ENCODE measurements at places on chromosomes 5 and 9.

DNA sequence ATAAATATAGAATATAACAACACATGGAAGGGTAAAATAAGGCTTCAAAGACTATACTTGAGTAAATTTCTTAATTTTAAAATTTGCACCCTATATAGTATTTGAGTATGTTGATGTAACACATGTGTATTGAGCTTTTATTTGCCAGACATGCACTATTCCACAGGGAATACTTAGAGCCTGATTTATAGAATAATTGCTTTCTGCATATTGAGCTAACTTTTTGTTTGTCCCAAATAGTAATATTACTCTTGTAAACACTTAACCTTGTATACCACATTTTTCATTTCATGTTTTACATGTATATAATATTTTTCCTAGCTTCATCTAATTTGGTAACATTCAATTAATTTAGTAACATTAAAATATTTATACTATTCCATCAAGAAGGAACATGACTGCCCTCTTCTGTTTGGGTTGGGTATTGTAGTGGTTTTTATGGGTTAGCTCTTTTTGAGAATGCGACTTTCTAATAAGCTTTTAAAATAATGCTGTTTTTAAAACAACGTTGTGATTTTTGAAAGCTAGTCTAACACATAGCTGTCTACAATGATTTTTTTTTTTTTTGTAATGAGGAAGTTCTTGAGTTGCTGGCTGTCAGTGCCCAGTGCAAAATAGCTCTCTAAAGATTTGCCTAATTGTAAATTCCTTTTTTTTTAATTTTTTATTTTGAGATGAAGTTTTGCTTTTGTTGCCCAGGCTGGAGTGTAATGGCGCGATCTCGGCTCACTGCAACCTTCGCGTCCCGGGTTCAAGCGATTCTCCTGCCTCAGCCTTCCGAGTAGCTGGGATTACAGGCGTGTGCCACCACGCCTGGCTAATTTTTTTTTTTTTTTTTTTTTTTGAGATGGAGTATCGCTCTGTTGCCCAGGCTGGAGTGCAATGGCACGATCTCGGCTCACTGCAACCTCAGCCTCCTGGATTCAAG lies 4.8 kb downstream of the SUB1 start:
- no peak for DNase-seq

DNA sequence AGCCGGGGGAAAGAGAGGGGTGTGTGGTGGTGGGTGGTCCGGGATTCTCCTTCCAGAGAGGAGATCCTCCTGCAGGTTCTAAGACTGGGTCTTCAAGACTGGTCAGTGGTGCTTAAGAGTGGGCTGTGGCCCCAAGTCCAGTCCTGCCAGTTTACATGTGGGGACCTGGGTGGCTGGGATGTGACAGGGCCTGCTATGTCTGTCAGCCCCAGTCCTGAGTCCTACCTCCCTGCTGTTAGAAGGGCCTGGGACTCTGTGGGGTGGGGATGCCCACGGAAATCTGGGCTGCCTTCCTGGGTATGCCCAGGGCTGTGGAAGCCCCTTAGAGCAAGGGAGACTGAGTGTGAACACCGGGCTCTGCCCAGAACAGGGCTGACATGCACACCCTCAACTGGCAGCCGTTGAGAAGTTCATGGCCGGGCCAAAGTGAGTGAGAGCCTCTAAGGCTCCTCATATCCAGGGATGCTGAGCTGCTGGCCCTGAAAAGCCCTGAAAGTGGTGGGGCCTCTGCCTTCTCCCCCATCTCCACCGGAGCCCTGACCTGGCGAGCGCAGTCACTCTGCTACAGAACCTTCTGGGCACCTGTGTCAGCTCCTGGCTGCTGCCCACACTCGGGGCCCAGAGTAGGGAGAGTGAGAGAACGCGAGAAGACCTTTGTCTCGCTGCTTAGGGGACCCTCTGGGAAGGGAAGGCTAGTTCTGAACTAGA lies 1.7 kb downstream of the PHF2 start:
- peak; percentile 79 for DNase-seq

- no peak for DNase-seq
These were observed 143.2 kb downstream of the HMHB1 start for GRCh38 chr5:143955141-143955540.

GRCh38 chr5:147880487-147880886 lies 2.0 kb downstream of the SCGB3A2 start:
- no peak for DNase-seq

DNA sequence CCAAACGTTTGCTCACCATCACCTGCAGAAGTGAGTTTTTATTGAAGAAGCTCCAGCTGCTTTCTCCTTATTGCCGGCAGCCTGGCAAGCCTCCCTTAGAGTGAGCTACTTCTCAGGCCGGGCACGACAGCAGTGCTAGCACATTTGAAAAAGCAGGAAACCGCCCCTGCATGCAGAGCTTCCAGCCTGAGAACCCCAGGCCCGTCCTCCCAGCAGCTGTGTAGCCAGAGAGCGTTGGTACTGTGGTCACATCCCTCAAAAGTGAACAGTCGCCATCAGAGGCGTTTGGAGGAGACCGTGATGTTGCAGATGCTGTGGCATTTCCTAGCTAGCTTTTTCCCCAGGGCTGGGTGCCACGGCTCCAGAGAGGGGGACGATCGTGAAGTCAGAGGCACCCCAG lies 23.5 kb downstream of the SLC25A25 start:
- no peak for DNase-seq

DNA sequence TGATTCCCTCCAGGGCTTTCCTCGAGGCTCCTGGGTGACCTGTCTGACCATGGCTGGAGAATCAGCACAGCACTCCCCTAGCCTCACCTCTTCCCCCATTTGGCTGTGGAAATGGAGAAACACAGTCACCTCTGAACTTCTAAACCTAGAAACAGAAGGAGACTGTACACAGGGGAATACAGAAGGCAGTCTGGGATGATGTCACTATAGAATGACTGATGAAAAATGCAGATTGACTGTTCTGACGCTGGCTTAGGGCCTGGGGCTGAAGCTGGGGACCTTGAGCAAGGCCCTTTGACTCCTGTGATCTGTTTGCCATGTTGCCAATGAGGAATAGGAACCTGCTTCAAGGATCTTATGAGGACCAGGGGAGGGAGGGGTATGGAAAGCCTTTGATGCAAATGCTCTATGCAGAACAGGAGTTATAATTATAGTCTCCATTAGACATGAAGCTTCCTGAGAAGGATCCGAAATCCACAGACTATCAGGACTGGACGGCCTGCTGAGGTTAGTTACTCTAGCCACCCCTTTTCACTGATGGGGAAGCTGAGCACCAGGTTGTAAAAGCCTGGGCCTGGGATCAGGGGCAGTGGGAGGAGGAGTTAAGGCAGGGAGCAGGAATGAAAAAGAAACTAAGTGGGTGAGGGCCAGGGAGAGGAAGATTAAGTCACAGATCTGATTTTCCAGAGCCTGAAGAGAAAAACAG lies 24.4 kb upstream of the ANXA6 start:
- no peak for DNase-seq

DNA sequence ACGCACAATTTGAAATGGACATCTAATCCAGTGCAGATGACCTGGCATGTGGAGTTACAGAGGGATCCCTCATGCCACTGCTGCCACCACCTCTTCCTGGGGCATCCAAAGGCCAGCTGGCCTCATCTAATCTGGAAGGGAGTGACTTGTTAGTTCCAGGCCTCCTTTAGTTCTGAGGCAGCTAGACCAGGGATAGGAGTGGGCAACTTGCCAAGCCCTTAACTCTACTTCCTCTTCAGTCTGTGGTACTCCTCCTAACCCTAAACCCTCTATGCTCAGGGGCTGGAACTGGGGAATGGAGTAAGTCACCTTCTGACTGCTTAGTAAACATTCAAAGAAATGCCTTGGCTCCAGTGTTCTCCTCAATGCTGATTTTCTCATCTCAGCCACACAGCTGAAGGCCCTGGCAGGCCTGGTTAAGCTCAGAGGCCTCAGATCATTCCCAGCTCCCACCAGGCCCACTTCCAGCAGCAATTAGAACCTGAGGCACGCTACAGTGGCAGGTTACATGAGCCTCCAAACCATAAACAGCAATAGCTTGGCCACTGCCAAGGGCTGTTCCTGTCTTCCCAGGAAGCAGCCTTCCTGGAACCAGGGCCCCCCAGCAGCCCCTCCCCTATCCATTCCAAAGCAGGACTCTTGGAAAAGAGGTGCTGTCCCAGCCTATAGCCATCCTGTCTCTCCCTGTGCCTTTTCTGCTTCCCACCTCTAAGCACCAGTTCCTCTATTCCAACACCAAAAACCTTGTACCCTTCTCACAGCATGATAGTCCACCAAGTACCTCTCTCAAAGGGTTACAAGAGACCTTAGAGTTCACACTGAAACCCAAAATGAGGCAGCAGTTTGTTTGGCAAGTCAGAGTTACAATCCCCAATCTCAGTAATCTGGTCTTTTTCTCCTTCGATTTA lies 2.0 kb downstream of the EIF4EBP3 start:
- DNase-seq, result no peak

GRCh38 chr5:116970318-116970717 lies 395.7 kb upstream of the SEMA6A start:
- DNase-seq, result no peak

DNA sequence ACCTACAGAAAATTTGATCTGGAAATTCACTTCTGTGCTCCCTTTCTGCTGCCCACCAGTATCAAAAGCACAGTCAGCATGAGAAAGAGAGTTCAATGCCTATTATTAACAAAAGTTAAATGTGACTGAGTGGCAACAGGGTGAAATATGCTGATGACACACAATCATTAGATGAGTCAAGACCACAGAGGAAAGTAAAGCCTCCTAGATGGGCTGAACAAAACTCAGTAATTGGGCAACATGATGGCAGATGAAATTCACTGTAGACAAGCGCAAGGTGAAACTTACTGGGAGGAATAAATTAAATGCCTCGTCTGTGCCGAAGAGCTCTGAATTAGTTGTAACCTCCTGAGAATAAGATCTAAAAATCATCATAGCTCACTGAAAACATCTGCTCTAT lies 752.8 kb downstream of the IRX1 start:
- DNase-seq, result no peak

DNA sequence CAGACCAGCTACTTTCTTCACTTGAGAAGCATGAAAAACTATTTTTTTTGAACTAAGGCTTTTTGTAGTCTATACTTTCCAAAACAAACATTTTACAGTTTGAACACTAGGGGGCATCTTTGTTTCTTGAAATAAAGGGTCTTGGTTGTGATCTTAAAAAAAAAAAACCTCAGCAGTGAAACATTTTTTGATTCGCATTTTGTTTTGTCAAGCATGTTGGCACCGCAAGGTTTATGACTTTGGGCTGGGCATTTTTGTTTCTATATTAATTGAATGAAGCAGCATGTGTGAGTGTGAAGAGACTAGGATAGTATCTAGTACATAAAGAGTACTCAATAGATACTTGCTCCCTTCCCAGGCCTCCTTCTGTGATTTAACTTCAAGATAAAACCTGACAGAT lies 31.6 kb upstream of the ACOT12 start:
- no peak for DNase-seq

DNA sequence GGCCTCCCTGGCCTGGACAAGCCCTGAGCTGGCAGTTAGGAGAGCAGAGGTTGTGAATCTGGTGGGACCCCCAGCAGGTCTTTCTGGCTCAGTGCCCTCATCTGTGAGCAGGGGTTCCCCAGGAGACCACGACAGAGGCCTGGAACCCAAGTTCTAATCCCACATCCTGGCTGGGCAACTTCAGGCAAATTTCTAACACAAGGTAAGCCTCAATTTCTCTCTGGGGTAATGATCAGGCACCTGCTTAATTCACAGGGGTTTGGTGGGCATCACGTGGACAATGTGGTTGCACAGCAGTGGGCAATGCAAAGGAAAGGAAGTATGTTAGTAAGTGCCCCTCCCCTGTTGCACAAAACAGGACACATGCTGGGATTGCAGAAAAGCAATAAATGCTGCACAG lies 1.9 kb upstream of the KCNIP1 start:
- DNase-seq, result no peak

GRCh38 chr5:68661237-68661636 lies 432.6 kb upstream of the SLC30A5 start:
- no peak for DNase-seq

DNA sequence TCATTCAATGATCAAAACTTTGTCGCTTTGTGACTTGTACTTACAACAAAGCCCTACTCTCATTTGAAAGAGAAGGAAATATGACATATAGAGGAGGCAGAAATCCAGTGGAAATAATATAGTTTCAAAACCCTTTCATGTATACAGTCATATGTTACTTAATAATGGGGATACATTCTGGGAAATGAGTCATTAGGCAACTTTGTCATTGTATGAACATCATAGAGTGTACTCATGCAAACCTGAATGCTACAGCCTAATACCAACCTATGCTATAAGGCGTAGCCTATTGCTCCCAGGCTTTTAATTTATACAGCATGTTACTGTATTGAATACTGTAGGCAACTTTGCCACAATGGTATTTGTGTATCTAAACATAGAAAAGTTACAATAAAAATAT lies 69.0 kb upstream of the SMC2 start:
- no peak for DNase-seq

DNA sequence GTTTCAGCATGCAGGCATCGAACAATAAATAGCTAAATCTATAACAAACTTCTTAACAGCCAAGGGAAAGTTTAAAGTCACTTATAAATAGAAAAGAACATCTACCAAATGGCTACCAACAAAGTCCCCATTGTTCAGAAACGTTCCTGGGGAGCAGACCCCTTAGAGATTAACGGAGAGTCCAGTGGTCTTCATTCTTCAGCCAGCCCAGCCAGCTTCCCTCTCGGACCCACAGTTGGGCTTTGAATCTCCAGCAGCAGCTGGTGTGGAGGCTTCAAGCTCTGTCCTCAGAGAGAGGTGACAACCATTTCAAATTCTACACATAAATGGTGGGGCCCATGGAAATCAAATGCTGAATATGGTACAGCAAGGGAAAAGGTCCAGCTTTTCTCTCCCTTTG lies 11.2 kb downstream of the ENC1 start:
- no peak for DNase-seq

GRCh38 chr5:142053426-142054151 lies 40.8 kb upstream of the GNPDA1 start:
- no peak for DNase-seq
